Spleen (tissue), 13 donors: ENCODE measurements at places on chromosomes 2 and 18. TPM values are rescaled to one million over a fixed set of nuclear protein-coding genes. Genes with fewer than 3 reads are reported as not detected.

GRCh38 chr2:109629867-109630266 is 15.7 kb downstream of the SOWAHC start:
- H3K27me3 ChIP-seq = no peaks in the 10 kb centered on the region
- DNase-seq = no peak
- no peaks in the 10 kb centered on the region for H3K36me3 ChIP-seq
- no peaks in the 10 kb centered on the region for H3K4me1 ChIP-seq
- no peak overlapping the region for H3K4me3 ChIP-seq

DNA sequence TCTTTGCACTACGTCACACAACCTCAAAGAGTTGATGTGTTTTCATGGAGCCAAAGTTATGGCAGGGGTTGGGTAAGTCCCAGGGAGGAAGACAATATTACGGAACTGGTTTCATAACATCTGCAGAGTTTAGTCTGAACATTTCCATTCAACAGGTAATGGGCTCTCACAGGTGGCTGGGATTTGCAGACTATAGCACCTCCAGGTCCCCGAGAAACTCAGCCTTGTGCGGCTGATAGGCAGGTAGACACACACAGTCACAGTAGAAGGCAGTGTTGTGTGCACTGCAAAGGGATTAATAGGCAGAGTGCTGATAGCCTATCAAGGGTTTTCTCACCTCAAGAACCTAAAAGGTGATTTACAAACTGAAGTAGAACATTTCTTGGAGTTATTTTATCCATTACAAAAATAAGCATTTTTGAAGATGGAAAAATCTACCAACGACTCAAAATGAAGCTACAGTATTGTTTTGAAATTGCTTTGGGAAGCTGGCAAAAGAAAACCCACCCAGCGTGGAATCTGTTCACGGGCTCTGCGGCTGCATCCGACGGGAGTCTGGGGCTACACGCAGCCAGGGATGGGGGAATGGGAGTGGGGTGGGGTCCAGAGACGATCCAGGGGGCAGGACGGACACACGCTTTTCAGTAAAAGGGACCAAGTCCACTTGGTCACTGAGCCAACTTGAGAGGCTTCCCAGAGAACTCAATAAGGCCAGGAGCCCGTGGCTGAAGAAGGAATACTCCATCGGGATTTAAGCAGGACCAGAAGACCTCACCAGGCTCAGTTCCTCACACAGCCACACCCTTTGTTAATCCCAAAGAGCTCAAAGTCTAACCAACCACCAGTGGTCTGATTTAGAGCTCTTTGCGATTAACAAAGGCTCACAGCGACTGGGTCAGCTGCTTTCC is 82.9 kb downstream of the CHRNA1 start:
- peak; percentile 75 for DNase-seq
- H3K4me3 ChIP-seq = peak overlapping the region; percentile 90
- no peaks in the 10 kb centered on the region for H3K36me3 ChIP-seq
- no peaks in the 10 kb centered on the region for H3K27me3 ChIP-seq
- H3K27ac ChIP-seq = peak overlapping the region; percentile 90

GYPC gene
- 138 TPM for total RNA-seq

CIAO1 gene
- 118 TPM for total RNA-seq

GRCh38 chr2:97745474-97746174 is 32.2 kb downstream of the ZAP70 start:
- H3K27ac ChIP-seq = no peak overlapping the region
- no peak overlapping the region for H3K4me3 ChIP-seq
- H3K36me3 ChIP-seq = no peaks in the 10 kb centered on the region
- no peaks in the 10 kb centered on the region for H3K27me3 ChIP-seq
- H3K4me1 ChIP-seq = peaks cover 31% of the 10 kb centered on the region

DNA sequence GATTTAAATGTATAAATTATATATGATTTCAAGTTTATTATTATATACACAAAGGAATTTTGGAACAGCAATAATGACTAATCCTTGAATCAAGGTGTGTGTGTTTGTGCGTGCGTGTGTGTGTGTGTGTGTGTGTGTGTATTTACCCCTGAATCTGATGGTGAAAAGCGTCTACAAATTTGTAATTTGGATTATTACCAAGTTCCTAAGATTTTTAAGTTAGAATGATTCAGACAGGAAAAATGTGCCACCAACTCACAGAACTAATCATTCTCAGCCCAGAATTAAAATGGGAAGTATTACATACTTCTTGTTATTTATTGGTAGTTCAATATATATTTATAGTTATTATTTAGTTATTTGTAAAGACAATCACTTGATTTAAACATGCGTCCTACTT is 12.3 kb downstream of the CALCRL start:
- H3K27ac ChIP-seq = no peak overlapping the region
- H3K4me3 ChIP-seq = no peak overlapping the region
- no peaks in the 10 kb centered on the region for H3K36me3 ChIP-seq
- H3K4me1 ChIP-seq = no peaks in the 10 kb centered on the region

ANO7 gene
- total RNA-seq = 2.5 TPM

DNA sequence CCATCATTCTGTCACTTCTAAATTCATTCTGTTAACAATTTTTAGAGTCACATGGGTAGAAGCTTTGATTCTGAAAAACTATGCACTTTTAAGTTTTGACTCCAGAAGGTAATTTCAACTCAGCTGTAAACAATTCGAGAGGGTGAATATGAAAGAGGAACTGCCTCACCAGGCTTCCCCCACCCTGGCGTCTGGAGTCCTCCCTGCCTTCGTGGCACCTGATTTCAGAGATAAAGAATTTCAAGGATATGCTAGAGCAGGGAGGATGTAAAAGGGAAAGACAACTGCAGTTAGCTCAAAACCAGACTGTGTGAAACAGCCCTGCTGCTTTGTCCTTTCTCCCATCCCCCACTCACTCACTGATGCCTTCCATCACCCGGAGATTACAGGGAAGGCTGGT is 40.7 kb downstream of the ONECUT2 start:
- no peak overlapping the region for H3K27ac ChIP-seq
- H3K4me3 ChIP-seq = no peak overlapping the region
- no peak for DNase-seq

SLC14A1 gene
- total RNA-seq = 6.0 TPM

GRCh38 chr2:132729522-132729921 is 59.5 kb upstream of the LYPD1 start:
- H3K27ac ChIP-seq = no peak overlapping the region
- H3K4me3 ChIP-seq = no peak overlapping the region
- H3K4me1 ChIP-seq = no peaks in the 10 kb centered on the region
- no peak for DNase-seq
- H3K36me3 ChIP-seq = no peaks in the 10 kb centered on the region
- H3K27me3 ChIP-seq = no peaks in the 10 kb centered on the region

DNA sequence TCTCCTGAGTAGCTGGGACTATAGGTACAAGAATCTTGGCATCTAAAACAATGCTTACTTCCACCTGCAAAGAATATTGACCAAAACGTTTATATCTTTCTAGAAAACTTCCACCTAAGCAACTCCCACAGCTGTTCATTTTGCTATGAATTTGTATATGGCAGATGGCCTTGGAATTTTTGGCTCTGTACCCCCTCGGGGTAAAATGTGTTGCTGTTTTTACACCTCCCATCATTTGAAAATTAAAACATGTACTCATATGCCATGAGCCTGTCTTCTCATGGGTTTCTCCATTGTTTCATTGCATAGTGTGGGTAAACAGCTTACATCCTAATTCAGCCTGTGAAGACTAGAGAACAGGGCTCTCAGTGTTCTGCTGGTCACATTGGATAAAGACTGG is 853.6 kb upstream of the SOX11 start:
- H3K27ac ChIP-seq = no peak overlapping the region
- no peak for DNase-seq
- H3K27me3 ChIP-seq = no peaks in the 10 kb centered on the region
- H3K36me3 ChIP-seq = no peaks in the 10 kb centered on the region

LTBP1 gene
- 7.4 TPM for total RNA-seq

DNA sequence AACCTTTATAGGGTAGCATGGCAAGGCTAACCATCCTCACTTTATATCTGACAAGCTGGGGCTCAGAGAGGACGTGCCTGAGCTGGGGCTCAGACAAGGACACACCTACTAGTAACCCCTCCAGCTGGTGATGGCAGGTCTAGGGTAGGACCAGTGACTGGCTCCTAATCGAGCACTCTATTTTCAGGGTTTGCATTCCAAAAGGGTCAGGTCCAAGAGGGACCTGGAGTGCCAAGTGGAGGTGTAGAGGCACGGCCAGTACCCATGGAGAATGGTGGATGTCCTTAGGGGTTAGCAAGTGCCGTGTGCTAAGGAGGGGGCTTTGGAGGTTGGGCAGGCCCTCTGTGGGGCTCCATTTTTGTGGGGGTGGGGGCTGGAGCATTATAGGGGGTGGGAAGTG is 1.2 kb upstream of the DES start:
- no peak overlapping the region for H3K27ac ChIP-seq
- no peak for DNase-seq
- peaks cover 11% of the 10 kb centered on the region for H3K4me1 ChIP-seq

DNA sequence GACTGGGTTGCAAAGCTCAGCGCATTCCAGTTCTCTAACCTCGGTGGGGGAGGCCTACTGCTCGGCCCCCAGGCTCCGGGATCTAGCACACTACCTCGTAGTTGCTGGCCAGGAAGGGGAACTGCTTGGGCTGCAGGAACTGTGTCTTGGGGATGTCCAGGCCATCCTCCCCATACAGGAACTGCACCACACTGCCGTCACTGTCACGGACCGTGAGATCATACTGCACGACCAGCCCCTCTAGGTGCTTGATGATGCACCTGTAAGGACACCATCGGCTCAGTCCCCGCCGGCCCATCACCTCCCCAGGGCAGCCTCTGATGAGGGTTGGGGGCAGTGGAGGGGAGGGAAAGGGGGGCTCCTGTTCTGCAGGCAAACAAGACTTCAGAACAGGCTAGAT is 61.6 kb downstream of the POLR1A start:
- no peak overlapping the region for H3K27ac ChIP-seq
- peaks cover 43% of the 10 kb centered on the region for H3K4me1 ChIP-seq
- no peak for DNase-seq
- H3K36me3 ChIP-seq = peaks cover 97% of the 10 kb centered on the region

- H3K4me3 ChIP-seq = no peak overlapping the region
- H3K27me3 ChIP-seq = no peaks in the 10 kb centered on the region
- no peak overlapping the region for H3K27ac ChIP-seq
Observed at GRCh38 chr2:149313512-149313972, 16.8 kb upstream of the LYPD6 start.

FTCDNL1 gene
- total RNA-seq = 4.9 TPM

GRCh38 chr2:70009762-70010575 is 48.5 kb upstream of the ASPRV1 start:
- H3K4me3 ChIP-seq = no peak overlapping the region
- H3K4me1 ChIP-seq = no peaks in the 10 kb centered on the region
- no peaks in the 10 kb centered on the region for H3K27me3 ChIP-seq
- no peak for DNase-seq
- no peaks in the 10 kb centered on the region for H3K36me3 ChIP-seq

TUBA3E gene
- not detected for total RNA-seq

- H3K27me3 ChIP-seq = no peaks in the 10 kb centered on the region
- DNase-seq = no peak
- peak overlapping the region; percentile 22 for H3K27ac ChIP-seq
- peak overlapping the region; percentile 12 for H3K4me3 ChIP-seq
- no peaks in the 10 kb centered on the region for H3K36me3 ChIP-seq
Observed at GRCh38 chr2:137952586-137953129, 11.6 kb upstream of the HNMT start.

GRCh38 chr2:12014088-12014960 is 267.9 kb downstream of the LPIN1 start:
- H3K4me1 ChIP-seq = no peaks in the 10 kb centered on the region
- H3K27ac ChIP-seq = no peak overlapping the region
- no peak for DNase-seq
- H3K36me3 ChIP-seq = no peaks in the 10 kb centered on the region
- H3K4me3 ChIP-seq = no peak overlapping the region

DNA sequence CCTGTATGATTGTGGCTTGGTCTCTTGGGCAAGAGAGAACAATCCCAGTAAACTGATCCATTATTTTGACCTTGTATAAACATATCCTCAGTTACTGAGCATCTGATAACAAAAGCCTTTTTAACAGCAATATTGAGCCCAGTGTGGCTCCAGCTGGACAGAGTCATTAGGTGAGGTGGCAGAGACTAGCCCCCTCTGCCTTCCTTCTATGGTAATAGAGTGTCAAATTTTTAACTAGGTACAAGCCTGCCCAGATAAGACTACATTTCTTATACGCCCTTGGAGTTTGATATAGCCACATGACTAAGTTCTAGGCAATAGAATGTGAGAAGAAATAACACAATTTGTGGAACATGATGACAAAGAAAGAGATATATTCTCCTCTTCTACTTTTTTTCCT is 56.2 kb downstream of the HNMT start:
- H3K4me3 ChIP-seq = no peak overlapping the region
- no peaks in the 10 kb centered on the region for H3K36me3 ChIP-seq
- no peaks in the 10 kb centered on the region for H3K4me1 ChIP-seq
- no peaks in the 10 kb centered on the region for H3K27me3 ChIP-seq
- DNase-seq = no peak

CABLES1 gene
- 8.0 TPM for total RNA-seq

DNA sequence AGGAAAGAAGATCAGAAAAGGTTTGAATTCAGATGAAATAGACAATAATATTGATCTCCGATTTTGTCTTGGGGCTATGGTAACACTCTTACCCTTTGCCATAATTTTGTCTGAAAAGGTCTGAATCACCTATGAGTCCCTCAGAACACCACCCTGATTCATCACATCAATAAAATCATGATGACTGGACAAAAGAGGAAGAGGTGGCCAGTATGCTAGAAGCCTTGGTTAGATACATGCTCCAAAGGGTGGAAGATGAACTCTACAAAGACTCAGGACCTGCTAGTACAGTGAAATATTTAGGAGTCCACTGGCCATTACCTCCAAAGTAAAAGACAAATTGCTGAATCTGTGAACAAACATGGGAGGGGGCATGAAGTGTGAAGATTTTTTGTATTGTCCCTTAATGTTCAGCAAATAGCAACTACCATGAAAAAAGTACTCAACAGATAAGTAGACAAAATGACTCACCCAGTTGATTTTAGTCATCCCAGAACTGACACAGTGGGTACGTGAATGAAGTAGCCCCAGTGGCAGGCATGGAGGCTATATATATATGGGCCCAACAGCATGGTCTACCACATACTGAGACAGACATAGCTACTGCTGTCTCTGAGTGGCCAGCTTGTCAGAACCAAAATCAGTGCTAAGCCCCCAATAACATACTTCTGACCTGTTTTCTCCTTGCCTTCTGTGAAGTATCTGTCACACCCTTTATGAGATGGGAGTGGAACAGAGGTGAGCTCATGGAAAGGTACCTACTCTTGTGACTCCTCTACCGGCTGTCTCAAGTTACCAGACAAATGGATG is 36.5 kb upstream of the GLS start:
- no peak overlapping the region for H3K27ac ChIP-seq
- DNase-seq = no peak
- no peaks in the 10 kb centered on the region for H3K36me3 ChIP-seq

GRCh38 chr2:161100211-161100895 is 59.9 kb upstream of the TANK start:
- no peaks in the 10 kb centered on the region for H3K27me3 ChIP-seq
- H3K27ac ChIP-seq = no peak overlapping the region
- no peaks in the 10 kb centered on the region for H3K4me1 ChIP-seq
- DNase-seq = no peak
- no peak overlapping the region for H3K4me3 ChIP-seq

GRCh38 chr2:111663471-111664274 is 220.3 kb downstream of the ANAPC1 start:
- no peak overlapping the region for H3K4me3 ChIP-seq
- no peaks in the 10 kb centered on the region for H3K27me3 ChIP-seq
- no peak overlapping the region for H3K27ac ChIP-seq
- H3K4me1 ChIP-seq = peaks cover 39% of the 10 kb centered on the region
- DNase-seq = no peak

GRCh38 chr18:3508576-3509549 is 58.9 kb downstream of the TGIF1 start:
- H3K27ac ChIP-seq = no peak overlapping the region
- H3K36me3 ChIP-seq = no peaks in the 10 kb centered on the region
- no peaks in the 10 kb centered on the region for H3K27me3 ChIP-seq
- DNase-seq = no peak
